ENCODE measurements at places on chromosomes 5 and 9.

DNA sequence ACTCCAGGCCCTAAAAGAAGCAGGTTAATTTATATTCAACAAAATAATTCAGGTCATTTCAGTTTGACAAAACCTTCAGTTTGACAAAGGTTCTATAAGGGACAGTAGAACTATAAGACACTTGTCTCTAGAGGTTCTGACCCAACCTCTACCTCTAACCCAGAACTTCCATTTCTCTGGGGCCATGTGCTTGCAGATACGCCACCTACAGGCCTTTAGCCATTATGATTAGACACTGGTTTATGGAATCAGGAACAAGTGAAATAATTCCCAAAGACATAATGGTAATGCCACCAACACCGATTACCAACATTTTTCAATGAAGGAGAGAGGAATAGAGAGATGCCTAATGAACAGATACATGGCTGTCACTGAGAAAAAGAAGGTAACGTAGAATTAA is 733.9 kb downstream of the PRELID2 start:
- H3K27me3 ChIP-seq: no peaks in the 10 kb centered on the region
- DNase-seq: no peak
- no peak overlapping the region for H3K27ac ChIP-seq
- no peak overlapping the region for H3K4me3 ChIP-seq
- H3K36me3 ChIP-seq: no peaks in the 10 kb centered on the region

DNA sequence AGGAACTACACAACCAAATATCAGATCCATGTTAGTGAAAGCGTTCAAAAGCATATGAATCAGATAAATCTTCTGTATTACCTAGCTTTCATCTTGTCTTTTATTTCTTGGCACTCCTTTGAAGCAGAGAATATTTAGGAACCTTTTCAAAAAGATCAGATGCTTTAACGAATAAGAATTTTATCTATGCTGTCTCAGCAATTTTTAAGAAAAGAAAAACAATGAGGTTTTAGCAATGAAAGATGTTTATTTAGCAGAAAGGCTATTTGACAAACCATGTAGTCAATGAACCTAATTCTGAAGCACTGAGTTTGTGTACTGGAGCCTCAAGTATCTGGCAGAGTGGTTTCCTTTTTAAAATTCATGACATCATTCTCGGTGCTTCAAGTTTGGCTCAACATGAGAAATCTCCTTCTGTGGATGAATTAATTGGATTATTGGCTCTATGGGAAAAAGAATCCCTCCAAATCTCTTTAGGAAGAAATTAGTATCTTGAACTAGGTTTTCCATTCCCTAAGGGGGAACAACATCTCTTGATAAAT is 534.7 kb downstream of the CAAP1 start:
- no peaks in the 10 kb centered on the region for H3K4me1 ChIP-seq
- no peaks in the 10 kb centered on the region for H3K27me3 ChIP-seq
- H3K27ac ChIP-seq: no peak overlapping the region
- no peak overlapping the region for H3K4me3 ChIP-seq

DNA sequence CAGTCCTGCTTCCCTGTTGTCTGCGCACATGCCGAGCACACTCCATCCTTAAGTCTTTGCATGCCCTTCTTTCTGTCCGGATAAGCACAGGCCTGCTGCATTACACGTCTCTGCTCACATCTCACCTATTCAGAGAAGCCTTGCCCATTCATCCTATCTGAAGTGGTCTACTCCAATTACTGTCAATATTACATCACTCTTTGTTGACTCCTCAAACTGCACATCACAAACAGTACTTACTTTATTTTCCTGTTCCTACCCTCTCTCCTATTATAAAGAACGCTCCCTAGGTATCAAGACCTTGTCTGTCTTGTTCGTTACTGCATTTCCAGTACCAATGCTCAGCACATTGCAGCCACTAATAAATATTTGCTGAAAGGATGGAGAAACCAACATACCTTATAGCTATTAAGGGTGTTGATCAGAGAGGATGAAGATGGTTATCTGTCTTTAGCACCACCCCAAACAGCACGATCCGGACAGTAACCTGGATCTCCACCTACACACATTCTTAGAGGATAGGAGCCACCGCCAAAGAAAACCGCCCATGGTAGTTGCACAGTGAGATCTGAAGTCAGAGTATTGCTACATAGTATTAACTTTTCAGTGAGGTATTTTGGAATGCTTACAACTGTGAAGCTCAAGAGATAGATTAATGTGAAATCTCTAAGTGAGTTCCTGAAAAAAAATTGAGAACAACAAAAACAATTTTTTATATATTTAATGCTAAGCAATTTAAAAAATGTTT is 1.6 kb upstream of the PRRC1 start:
- no peak for DNase-seq
- H3K36me3 ChIP-seq: peaks cover 17% of the 10 kb centered on the region
- peaks cover 14% of the 10 kb centered on the region for H3K27me3 ChIP-seq
- no peak overlapping the region for H3K4me3 ChIP-seq
- H3K27ac ChIP-seq: no peak overlapping the region
- peaks cover 21% of the 10 kb centered on the region for H3K4me1 ChIP-seq

- H3K4me3 ChIP-seq: peak overlapping the region; percentile 81
- no peak overlapping the region for H3K27ac ChIP-seq
- no peaks in the 10 kb centered on the region for H3K36me3 ChIP-seq
- peaks cover 4% of the 10 kb centered on the region for H3K4me1 ChIP-seq
These were observed 9.9 kb upstream of the PCDHB2 start for GRCh38 chr5:141084487-141084989.

GRCh38 chr9:127753622-127754021 is 18.5 kb upstream of the TOR2A start:
- no peak for DNase-seq
- H3K27ac ChIP-seq: no peak overlapping the region
- no peaks in the 10 kb centered on the region for H3K4me1 ChIP-seq

DNA sequence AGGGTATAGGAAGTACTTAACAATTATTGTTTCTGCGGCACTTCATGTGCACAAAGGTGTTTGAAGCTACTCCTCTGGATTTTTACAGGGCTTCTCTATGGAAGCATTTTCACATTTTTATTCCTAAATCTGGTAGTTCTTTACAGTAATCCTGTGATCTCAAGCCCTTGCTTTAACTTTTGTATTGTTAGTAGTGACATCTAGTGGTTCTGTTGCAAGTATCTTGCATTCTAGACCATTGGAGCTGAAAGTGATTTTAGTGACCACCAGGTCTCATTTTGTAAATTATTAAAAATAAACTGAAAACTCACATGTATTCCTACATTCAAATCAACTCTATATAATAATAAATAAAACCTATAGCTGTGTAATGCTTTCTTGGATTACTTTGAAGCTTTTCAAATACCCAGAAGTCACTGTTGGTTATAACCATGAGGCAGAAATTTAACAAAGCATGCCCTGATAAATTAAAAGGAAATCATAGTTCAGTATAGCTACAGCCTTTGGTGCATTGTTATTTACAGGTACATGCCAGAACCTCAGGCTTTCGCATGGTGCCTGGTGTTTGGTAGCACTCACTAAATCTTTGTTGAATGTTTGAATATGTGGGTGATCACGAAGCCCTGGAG is 18.9 kb downstream of the RPS23 start:
- DNase-seq: no peak
- H3K36me3 ChIP-seq: no peaks in the 10 kb centered on the region
- H3K27ac ChIP-seq: no peak overlapping the region
- H3K27me3 ChIP-seq: no peaks in the 10 kb centered on the region
- no peak overlapping the region for H3K4me3 ChIP-seq

DNA sequence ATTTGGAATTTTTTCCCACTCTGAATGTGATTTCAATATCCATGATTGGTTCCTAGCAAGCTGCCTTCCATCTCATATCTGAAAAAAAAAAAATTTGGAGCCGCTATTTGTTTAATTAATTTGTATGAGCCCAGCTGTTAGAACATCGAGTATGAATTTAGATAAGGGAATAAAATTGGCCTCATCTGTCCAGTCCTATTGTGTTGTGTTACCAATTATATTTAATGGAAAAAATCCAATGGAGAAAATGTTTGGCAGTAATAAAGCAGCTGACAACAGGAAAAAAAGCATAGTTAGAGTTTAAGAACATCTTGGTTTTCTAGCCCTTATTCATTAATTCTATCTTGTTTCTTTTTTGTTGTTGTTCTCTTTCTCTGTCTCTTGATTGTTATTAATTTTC is 735.6 kb upstream of the RIOK2 start:
- H3K27me3 ChIP-seq: no peaks in the 10 kb centered on the region
- no peak overlapping the region for H3K27ac ChIP-seq
- H3K4me1 ChIP-seq: no peaks in the 10 kb centered on the region
- no peak for DNase-seq
- H3K4me3 ChIP-seq: no peak overlapping the region
- H3K36me3 ChIP-seq: no peaks in the 10 kb centered on the region

DNA sequence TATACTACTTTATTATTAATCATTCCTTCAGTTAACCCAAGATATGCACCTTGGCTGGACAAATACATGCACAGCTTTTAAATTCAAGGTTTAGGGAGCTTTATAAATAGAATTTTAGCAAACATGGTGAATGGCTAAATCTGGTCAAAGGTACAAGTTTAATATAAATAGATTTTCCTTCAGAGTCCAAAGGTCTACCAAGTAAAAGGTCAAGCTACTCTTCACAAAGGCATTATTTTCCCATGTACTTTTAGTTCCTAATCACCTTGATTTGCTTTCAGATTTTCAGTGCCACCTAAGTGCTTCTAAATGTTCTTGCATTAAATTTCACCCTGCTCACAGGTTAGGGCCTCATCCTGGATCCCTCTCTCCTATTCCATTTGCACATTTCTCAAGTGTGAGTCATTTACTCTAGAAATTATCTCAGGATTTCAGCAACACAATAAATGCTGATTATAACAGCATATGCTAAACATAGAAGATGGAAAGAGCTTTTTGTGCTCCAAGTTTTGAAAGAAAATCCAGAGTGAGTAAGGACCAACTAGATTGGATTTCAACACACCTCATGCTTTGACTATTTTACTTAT is 459.4 kb upstream of the ITGA1 start:
- H3K36me3 ChIP-seq: no peaks in the 10 kb centered on the region
- H3K4me1 ChIP-seq: no peaks in the 10 kb centered on the region
- DNase-seq: no peak
- H3K4me3 ChIP-seq: no peak overlapping the region

DNA sequence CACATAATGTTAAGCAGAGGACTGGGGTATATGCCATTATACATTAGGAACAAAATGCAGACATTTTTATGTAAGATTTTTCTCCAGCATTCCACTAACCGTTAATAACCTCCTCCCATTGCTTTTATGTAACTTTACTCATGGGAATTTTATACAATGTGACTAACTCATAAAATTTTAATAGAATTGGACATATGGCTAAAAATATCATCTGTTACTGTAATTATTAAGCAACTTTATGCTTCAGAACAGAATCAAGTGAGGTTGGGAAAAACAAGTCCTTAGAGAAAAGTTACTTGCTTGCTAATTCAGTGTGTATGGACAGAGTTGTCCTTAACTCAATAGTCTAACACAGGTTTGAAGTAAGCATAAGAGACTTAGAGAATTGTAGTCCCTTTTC is 54.8 kb upstream of the PCSK1 start:
- no peaks in the 10 kb centered on the region for H3K27me3 ChIP-seq
- no peaks in the 10 kb centered on the region for H3K36me3 ChIP-seq
- no peak overlapping the region for H3K27ac ChIP-seq
- no peak for DNase-seq

- H3K4me1 ChIP-seq: peaks cover 2% of the 10 kb centered on the region
- H3K36me3 ChIP-seq: no peaks in the 10 kb centered on the region
- H3K27me3 ChIP-seq: peaks cover 7% of the 10 kb centered on the region
- no peak overlapping the region for H3K27ac ChIP-seq
- no peak for DNase-seq
These were observed 414.1 kb downstream of the ARHGEF28 start for GRCh38 chr5:74040065-74040551.

GRCh38 chr5:125348936-125349831 is 602.7 kb upstream of the ZNF608 start:
- H3K27me3 ChIP-seq: no peaks in the 10 kb centered on the region
- no peak for DNase-seq
- H3K36me3 ChIP-seq: no peaks in the 10 kb centered on the region
- no peak overlapping the region for H3K4me3 ChIP-seq
- no peak overlapping the region for H3K27ac ChIP-seq
- no peaks in the 10 kb centered on the region for H3K4me1 ChIP-seq

GRCh38 chr5:41716382-41716781 is 153.8 kb downstream of the OXCT1 start:
- no peak for DNase-seq
- H3K4me1 ChIP-seq: no peaks in the 10 kb centered on the region
- H3K27ac ChIP-seq: no peak overlapping the region
- no peaks in the 10 kb centered on the region for H3K36me3 ChIP-seq
- no peaks in the 10 kb centered on the region for H3K27me3 ChIP-seq
- no peak overlapping the region for H3K4me3 ChIP-seq

DNA sequence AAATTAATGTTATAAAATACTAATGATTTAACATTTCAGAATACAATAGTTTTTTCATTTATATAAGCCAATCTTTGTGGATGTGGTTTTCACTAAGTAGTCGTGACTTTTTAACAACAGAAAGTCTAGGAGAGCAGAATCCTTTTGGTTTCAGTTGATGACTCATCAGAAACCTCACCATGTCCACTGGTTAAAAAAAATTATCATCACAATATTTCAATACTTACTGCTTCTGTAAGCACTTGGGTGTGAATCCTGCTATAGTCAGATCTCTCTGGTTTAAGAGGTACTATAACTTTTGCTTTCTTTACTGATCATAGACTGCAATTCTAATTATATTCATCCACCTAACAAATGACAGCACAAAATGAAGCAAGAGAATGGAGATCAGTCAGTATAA is 77.2 kb downstream of the MRPS30 start:
- no peaks in the 10 kb centered on the region for H3K36me3 ChIP-seq
- peaks cover 3% of the 10 kb centered on the region for H3K4me1 ChIP-seq
- no peak overlapping the region for H3K27ac ChIP-seq
- no peak overlapping the region for H3K4me3 ChIP-seq
- DNase-seq: no peak

GRCh38 chr9:93829271-93830011 is 125.7 kb downstream of the BARX1 start:
- peaks cover 58% of the 10 kb centered on the region for H3K27me3 ChIP-seq

GRCh38 chr9:70852711-70853240 is 268.6 kb downstream of the TRPM3 start:
- H3K4me3 ChIP-seq: no peak overlapping the region
- H3K27ac ChIP-seq: no peak overlapping the region
- no peaks in the 10 kb centered on the region for H3K27me3 ChIP-seq

DNA sequence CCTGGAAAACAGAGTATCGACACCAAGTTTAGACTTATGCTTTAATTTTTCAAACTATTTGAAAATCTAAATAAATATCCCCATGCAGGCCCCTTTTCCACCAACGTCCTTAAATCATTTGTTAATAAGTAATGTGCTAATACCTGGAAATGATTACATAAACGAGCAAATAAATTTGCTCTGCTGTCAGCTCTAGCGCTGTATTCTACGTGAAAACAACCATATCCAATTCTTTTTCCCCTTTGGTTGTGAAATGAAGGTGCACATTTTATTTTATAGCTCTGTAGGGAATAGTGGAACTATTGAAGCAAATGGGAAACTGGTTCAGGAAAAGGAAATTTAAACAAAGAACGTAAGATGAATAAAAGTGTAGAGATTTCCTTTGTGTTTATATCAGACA is 137.7 kb upstream of the ZNF608 start:
- no peaks in the 10 kb centered on the region for H3K4me1 ChIP-seq
- H3K36me3 ChIP-seq: no peaks in the 10 kb centered on the region
- H3K27ac ChIP-seq: no peak overlapping the region
- H3K27me3 ChIP-seq: no peaks in the 10 kb centered on the region
- DNase-seq: no peak

Data from activated naive CD4-positive, alpha-beta T cell treated with anti-CD3 and anti-CD28 coated beads, Interleukin-2, amount 10 ng/mL, durations not matched to agents 7 days and 5 days (primary cell).